ENCODE measurements at places on chromosomes 7 and 10. TPM values are rescaled to one million over a fixed set of nuclear protein-coding genes. Genes with fewer than 3 reads are reported as not detected.

DNA sequence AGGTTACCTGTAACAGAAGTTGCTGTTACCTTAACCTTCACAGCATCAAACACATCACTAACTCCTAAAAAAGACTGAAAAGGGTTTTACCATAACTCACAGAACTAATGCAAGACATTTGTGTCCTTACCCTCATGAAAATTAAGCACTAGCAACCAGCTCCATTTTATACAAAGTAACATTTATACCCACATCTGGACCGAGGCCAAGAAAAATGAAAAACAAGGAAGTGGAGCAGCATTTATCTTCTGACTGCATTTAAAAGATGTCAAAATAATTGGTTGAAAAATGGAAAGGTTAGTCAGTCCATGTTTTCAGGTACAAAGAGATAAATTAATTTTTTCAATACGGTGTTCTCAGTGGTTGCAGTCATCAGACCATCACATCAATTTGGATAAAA is 3.1 kb upstream of the RBP4 start:
- DNase-seq = no peak

DNA sequence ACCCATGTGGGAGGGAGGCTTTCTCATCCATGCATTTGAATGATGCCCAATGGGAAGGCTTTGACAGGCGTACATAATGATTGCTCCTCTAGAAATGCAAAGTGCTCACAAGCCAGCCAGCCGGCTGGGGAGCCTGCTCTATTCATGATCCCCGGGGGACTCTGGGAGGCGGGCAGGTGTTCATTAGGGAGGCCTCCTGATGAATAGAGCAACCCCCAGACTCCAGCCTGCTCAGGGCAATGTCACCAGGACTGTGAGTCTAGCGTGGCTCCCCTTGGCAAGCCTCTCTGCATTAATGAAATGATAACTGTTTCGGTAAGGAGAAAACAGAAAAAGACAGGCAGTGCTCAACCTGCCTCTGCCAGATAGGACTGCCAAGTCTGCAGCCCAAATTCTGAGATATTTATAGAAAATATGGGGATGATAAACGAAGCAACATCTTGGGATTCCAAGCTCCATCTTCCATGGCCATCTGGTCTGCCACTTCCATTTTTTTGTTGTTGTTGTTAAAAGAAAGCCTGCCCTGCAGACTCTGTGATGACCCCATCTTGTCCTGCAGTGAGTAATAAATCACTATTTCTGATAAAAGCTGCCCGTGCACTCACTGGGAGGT is 236.4 kb downstream of the PRPF18 start:
- DNase-seq = no peak

DNA sequence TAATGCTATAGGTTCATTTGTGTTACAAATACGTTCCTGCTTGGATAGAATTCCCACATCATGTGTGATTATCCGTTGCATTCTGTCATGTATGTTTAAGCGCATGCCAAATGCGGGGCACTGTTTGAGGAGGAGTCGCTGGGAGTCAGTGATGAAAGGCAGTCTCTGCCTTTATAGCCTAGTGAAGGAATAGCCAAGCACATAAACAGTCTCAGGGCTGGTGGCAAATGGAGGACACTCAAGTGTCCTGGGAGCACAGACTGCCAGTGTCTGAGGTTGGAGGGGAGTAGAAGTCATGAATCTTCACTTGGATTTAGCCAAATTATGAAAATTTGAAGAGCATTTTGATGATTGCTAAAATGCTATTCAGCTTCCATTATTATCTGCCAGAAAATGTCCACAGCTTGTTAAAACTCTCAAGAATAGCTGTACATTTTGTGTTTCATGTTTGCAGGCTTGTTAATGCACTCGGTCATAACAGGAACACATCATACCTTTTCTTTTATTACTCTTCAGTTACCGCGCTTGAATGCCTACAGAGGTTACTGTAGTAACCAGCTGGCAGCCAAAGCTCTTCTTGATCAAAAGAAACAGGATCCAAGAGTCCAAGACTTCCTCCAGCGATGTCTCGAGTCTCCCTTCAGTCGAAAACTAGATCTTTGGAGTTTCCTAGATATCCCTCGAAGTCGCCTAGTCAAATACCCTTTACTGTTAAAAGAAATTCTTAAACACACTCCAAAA is 41.6 kb downstream of the NET1 start:
- no peak for DNase-seq

- DNase-seq = no peak
Measured at GRCh38 chr10:77116904-77117303, 520.7 kb downstream of the KCNMA1 start.

TBXAS1 gene
- not detected for total RNA-seq

EXOC6 gene
- total RNA-seq = 6.8 TPM

GDF2 gene
- not detected for total RNA-seq
